Hepatocyte (in vitro differentiated cells): ENCODE measurements at places on chromosomes 3 and 15. TPM values are rescaled to one million over a fixed set of nuclear protein-coding genes. Genes with fewer than 3 reads are reported as not detected.
A peak's percentile ranks its signal among the peaks of the same experiment; 100 is the strongest.

GRCh38 chr3:42745291-42745745 lies 27.7 kb downstream of the CCDC13 start:
- H3K27me3 ChIP-seq, result no peaks in the 10 kb centered on the region
- no peak for DNase-seq
- H3K36me3 ChIP-seq, result no peaks in the 10 kb centered on the region
- no peak overlapping the region for H3K4me3 ChIP-seq
- H3K27ac ChIP-seq, result peak overlapping the region; percentile 93

DNA sequence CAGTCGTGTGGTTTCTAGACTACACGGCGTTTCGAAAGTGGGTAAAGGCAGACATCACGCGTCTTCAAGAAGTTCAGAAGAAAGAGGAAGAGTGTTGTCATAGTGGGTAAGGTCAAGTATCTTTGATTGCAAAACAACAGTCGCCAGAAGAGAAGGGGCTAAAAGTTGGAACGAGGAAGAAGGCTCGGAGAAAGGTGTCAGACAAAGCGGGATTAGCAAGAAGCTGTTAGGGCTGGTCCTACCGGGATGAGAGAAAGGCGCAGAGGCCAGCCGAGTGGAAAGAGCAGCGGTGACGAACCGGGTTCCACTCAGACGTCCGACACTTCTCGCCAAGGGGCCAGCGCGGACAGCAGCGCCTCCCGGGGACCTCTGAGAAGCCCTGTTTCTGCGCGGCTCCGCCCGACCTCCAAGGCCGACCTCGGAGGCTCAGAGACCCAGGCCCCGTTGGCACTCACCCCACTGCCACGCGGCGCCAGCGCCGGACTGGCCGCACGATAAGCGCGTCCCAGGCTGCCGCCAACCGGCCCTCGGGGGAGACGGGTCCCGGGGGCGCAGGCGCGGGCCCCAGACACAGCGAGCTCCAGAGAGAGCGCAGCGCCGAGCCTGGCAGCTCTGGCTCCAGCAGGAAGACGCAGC lies 436 bp downstream of the ADPGK start:
- peak overlapping the region; percentile 97 for H3K27ac ChIP-seq
- peak overlapping the region; percentile 72 for H3K4me3 ChIP-seq
- H3K36me3 ChIP-seq, result no peaks in the 10 kb centered on the region
- peaks cover 24% of the 10 kb centered on the region for H3K4me1 ChIP-seq

- H3K27ac ChIP-seq, result peak overlapping the region; percentile 21
- peaks cover 11% of the 10 kb centered on the region for H3K4me1 ChIP-seq
- DNase-seq, result no peak
- H3K36me3 ChIP-seq, result no peaks in the 10 kb centered on the region
These were observed 28.9 kb upstream of the LSAMP start for GRCh38 chr3:116474032-116474780.

- peaks cover 14% of the 10 kb centered on the region for H3K4me1 ChIP-seq
- no peaks in the 10 kb centered on the region for H3K36me3 ChIP-seq
- H3K27me3 ChIP-seq, result no peaks in the 10 kb centered on the region
- H3K4me3 ChIP-seq, result no peak overlapping the region
- DNase-seq, result no peak
These were observed 201.1 kb upstream of the LPP start for GRCh38 chr3:187952849-187953248.

DNA sequence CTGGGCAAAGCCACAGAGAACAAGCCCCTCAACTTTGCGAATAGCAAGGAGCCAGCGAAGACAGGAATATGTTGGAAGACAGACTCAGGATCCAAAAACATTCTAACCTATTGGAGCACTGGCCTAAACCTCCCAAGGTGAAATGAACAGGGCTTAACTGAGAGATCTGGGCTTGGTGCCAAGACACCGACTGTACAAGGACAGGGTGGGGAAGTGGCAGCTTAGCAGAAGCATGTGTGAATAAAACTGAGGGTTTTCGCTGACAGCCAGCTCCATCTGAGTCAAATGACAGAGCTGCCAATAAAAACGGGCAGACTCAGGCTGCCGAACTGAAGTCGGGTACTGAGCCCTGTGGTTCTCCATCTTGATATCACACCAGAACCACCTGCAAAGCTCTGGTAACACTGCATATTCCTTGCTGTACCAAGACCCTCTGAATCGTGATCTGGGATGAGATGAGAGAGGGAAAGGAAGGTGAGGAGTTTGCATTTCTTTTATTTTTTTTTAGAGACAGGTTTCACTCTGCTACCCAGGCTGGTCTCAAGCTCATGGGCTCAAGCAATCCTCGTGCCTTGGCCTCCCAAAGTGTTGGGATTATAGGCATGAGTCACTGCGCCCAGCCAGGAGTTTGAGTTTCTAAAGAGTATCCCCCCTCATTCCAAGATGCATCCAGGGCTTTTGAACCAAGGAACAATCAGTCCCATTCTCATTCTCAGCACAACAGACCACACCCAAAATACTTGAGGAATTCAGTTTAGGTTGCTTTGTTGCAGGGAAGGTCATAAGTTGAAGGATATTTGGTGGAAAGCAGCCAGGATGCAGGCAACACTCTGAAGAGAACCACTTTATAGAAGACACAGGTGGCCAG lies 6.0 kb upstream of the PLCB2 start:
- H3K27ac ChIP-seq, result no peak overlapping the region
- no peaks in the 10 kb centered on the region for H3K36me3 ChIP-seq

DNA sequence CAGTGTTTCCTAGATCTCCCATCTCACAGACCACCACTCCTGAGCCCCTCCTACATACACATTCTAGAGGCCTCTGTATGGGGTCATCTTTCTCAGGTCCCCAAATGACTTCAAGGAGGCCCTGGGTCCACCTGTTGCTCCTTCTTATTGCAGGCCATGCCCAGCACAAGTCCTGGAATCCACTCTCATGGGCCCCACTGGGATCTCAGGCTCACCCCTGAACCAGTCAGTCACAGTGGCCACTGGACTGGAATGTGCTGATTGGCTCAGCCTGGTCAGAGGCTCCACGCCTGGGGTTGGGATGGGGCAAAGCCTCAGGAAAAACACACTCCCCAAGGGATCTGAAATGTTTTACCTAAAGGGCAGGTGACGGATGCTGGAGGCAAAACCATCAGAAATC lies 55.7 kb downstream of the SPSB4 start:
- H3K27me3 ChIP-seq, result no peaks in the 10 kb centered on the region
- H3K36me3 ChIP-seq, result no peaks in the 10 kb centered on the region
- peaks cover 8% of the 10 kb centered on the region for H3K4me1 ChIP-seq
- DNase-seq, result no peak
- H3K4me3 ChIP-seq, result no peak overlapping the region

DNA sequence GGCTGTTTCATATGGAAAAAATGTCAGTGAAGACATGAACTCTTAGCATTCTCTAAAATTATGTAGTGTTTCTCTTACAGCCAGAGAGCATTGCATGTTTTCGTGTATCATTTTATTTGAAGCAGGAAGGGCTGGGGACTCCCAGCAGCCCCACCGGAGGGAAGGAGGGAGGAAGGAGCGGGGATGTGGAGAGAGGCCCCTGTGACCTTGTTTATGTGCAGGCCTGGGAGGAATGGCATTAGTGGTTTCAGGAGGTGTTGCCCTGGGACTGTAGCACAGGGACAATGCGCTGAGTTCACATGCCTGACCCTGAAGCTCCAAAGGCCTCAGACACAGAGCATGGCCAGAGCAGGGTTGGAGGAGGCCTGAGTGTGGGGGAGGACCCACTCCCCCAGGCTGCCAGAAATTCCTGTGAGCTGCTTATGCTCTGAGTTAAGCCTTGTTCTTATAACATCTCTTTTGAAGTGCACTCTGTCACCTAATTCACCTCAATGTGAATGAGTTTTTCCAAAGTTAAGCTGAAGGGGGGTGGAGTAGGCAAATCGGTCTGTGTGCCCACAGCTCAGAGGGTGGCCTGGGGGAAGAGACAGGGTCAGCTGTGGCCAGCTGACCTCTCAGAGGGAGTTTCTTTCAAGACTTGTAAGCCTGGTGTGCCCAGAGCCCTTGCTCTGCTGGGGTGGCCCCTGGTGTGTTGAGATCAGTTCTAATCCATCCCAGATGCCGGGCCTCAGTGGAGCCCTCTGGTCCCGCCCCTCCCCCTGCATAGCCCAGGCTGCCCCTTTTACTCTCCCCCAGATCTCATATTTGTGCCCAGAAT lies 3.9 kb upstream of the RNU6-1 start:
- H3K27me3 ChIP-seq, result no peaks in the 10 kb centered on the region
- H3K4me3 ChIP-seq, result no peak overlapping the region
- DNase-seq, result no peak

DNA sequence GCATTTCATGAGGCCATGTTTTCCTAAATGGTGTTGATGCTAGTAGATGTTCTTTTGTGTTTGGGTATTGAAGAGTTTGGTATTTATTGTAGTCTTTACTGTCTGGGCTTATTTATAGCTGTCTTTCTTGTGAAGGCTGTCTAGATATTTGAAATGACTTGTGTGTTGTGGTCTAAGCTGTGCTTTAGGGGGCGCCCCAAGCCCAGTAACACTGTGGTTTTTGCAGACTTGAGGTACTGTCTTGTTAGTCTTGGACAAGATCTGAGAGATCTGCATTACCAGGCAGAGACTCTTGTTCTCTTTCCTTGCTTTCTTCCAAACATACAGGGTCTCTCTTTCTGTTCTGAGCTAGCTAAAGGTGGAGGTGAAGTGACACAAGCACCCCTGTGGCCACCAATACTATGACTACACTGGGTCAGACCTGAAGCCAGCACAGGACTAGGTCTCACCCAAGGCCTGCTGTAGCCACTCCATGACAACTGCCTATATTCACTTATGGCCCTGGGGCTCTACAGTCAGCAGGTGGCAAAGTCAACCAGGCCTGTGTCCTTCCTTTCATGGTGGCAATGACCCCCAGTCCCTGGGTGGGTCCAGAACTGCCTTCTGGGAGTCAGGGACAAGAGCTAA lies 152.1 kb upstream of the TBC1D5 start:
- DNase-seq, result peak; percentile 49
- peaks cover 7% of the 10 kb centered on the region for H3K4me1 ChIP-seq
- H3K4me3 ChIP-seq, result no peak overlapping the region
- no peaks in the 10 kb centered on the region for H3K27me3 ChIP-seq
- no peaks in the 10 kb centered on the region for H3K36me3 ChIP-seq
- no peak overlapping the region for H3K27ac ChIP-seq

GRCh38 chr15:65323071-65323511 lies 18.6 kb downstream of the RNU5B-1 start:
- no peak overlapping the region for H3K4me3 ChIP-seq
- no peaks in the 10 kb centered on the region for H3K36me3 ChIP-seq
- no peaks in the 10 kb centered on the region for H3K27me3 ChIP-seq
- H3K27ac ChIP-seq, result no peak overlapping the region
- H3K4me1 ChIP-seq, result peaks cover 9% of the 10 kb centered on the region
- peak; percentile 76 for DNase-seq

DNA sequence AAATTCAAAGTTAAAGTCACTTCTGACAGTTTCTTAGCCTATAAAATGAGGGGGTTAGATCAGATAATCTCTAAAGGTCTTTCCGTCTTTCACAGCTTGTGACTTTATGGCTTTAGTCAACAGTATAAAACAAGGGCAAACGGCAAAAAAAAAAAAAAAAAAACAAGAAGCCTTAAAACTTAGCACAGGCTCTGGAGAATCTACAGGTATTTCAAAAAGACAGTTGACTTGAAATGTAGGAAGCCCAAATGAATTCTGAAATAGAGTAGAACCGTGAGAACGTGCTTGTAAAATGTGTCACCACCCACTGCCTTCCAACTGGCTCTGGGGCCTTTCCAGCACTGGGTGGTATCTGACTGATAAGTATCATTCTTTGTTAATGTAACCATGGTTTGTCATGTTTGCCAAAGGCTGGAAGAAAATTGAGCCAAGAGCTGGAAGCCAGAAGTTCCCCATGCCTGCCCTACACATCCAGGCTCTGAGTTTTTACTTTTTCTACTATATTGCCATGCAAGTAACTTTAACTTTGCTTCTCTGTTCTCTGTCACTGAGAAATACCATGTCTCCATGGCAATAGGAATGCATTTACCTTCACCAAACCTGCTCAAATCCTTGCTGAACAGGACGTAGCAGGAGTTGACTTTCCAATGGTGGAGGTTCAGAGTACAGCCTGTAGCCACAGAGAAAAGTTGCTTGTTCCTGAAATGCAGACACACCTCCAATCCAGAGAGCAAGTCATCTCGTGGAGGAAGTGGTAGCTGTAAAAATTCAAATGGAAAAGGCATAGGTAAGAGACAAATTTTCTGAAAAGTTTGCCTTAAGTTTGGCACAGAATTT lies 35.8 kb upstream of the THSD4 start:
- no peaks in the 10 kb centered on the region for H3K36me3 ChIP-seq
- peak overlapping the region; percentile 42 for H3K27ac ChIP-seq
- DNase-seq, result peak; percentile 38
- H3K27me3 ChIP-seq, result no peaks in the 10 kb centered on the region
- H3K4me3 ChIP-seq, result no peak overlapping the region
- H3K4me1 ChIP-seq, result peaks cover 17% of the 10 kb centered on the region

DNA sequence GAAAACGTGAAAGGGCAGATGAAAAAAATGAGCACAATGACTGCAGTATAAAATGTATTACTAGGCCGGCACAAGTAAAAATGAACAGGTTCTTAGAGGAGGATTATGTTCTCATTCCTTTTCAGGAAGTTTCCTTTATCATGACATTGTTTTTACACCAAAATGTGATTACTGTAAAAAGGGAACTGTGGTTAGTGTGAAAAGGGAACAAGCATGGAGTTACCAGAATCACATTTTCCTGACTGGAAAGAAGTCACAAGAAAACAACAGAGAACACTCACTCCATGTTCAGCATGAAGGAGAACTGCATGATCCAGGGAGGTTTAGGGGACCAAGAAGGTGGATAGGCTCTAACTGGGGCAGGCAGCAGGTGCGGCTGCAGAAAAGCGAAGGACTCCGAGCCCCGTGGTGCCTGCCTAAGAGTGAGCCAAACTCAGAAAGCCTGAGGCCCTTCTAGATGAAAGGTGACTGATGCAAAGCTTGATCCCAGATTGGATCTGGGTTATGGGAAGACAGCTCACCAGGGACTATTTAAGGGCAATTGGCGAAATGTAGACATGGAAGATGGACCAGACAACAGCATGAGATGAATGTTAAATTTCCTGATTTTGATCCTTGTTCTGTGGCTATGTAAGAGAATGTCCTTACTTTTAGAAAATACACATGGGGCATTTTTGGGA lies 77.3 kb downstream of the CCR1 start:
- H3K4me3 ChIP-seq, result no peak overlapping the region
- no peaks in the 10 kb centered on the region for H3K4me1 ChIP-seq
- no peaks in the 10 kb centered on the region for H3K36me3 ChIP-seq
- H3K27me3 ChIP-seq, result no peaks in the 10 kb centered on the region
- no peak for DNase-seq
- no peak overlapping the region for H3K27ac ChIP-seq

- no peak overlapping the region for H3K4me3 ChIP-seq
- no peaks in the 10 kb centered on the region for H3K36me3 ChIP-seq
- H3K27me3 ChIP-seq, result no peaks in the 10 kb centered on the region
- DNase-seq, result no peak
These were observed 441.5 kb upstream of the ARHGEF26 start for GRCh38 chr3:153679714-153680113.

- peak overlapping the region; percentile 77 for H3K4me3 ChIP-seq
- peak; percentile 55 for DNase-seq
- H3K36me3 ChIP-seq, result no peaks in the 10 kb centered on the region
These were observed 435 bp downstream of the RAB27A start for GRCh38 chr15:55289011-55289745.

Gene SRGAP3
- 6.8 and 8.3 TPM in 2 replicates for total RNA-seq

Gene CCR9
- 0.20 and 0.44 TPM in 2 replicates for total RNA-seq

Gene POPDC2
- 2.7 and 3.9 TPM in 2 replicates for total RNA-seq

Gene NEK11
- 5.5 and 13.7 TPM in 2 replicates for total RNA-seq

Gene UBA7
- total RNA-seq, result 10.7 and 14.7 TPM in 2 replicates

Gene TMEM212
- total RNA-seq, result not detected in 2 replicates

Gene GOLGA8H
- not detected in 2 replicates for total RNA-seq

Gene ZNF774
- total RNA-seq, result 2.1 and 4.1 TPM in 2 replicates

Gene CACNA2D2
- total RNA-seq, result 0.87 and 1.2 TPM in 2 replicates

Gene HSPBAP1
- 7.9 and 11.0 TPM in 2 replicates for total RNA-seq
